RWPE1 (cell line): ENCODE measurements at places on chromosomes 11 and 22.

DNA sequence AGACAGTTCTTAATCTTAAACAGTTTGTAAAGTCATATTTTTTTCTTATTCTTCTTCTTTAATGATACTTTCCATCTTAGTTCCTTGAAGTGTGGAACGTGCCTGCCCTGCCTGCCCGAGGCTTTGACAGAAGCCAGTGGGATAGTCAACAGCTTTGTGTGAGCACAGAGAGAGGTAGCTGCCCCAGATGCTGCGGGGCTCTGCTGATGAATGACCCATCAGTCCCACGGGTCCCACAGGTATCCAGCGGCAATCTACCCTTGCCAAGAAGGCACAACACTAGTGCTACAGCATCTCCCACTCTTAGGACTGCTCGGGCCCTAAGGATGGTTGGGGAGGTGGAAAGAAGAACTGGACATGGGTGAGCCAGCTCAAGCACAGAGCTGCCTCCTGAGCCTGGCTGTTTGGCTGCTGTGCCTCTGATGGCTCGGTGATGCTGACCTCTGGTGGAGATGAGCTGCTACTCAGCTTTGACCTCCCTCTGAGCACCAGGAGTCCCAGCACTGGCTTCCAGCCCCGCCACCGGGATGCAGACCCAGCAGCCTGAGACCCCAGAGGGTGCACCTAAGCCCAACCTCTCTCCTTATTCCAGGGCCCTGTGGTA lies 11.8 kb upstream of the APLNR start:
- peak; percentile 59 for DNase-seq

- DNase-seq, result no peak
Observed at GRCh38 chr22:50238755-50239154, 6.1 kb downstream of the TUBGCP6 start.

DNA sequence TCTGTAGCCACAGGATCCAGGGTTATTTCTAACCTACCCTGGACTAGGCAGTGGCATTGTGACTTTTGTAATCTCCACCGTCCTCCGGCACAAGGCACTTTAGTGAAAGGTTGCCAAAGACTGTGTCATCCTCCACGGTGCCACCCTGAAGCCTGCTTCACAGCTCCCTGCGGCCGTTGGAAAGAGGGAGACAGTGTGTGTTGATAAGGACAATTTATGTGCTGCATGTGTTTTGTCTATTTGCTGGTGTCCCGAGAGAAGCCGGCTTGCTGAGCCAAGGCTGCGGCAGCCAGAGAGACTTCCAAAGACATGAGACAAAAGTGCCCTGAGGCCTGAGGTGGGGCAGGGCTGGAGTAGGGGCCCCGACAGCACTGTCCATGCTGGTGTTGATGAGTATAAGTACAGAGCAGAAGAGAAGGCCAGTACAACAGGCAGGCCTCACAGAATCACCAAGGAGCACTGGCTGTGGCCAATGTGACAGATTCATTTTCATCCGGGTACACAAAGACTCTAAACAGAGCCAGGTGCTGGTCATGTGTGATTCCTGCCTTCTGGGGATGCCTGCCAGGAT lies 40.9 kb downstream of the GALNT18 start:
- DNase-seq, result no peak

- peak; percentile 28 for DNase-seq
Observed at GRCh38 chr11:9825315-9825714, 161.4 kb downstream of the SWAP70 start.

DNA sequence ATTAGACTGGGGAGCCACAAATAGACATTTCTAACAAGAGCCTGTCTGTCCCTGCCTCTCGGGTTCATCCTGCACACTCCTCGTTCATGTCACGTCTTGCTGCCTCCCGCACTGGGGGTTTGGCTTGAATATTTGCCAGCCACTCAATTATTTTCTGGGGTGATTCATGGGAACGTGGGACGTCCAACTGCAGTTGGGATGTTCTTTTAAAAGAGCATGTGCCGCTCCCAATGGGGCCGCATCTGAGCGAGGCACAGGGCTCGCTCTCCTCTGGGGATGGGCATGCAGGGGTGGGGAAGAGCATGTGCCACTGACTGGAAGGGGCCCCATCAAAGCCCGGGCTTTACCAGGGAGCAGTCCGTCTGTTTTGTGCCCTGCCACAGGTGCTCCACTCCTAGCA lies 43.4 kb downstream of the PARVG start:
- DNase-seq, result peak; percentile 65

DNA sequence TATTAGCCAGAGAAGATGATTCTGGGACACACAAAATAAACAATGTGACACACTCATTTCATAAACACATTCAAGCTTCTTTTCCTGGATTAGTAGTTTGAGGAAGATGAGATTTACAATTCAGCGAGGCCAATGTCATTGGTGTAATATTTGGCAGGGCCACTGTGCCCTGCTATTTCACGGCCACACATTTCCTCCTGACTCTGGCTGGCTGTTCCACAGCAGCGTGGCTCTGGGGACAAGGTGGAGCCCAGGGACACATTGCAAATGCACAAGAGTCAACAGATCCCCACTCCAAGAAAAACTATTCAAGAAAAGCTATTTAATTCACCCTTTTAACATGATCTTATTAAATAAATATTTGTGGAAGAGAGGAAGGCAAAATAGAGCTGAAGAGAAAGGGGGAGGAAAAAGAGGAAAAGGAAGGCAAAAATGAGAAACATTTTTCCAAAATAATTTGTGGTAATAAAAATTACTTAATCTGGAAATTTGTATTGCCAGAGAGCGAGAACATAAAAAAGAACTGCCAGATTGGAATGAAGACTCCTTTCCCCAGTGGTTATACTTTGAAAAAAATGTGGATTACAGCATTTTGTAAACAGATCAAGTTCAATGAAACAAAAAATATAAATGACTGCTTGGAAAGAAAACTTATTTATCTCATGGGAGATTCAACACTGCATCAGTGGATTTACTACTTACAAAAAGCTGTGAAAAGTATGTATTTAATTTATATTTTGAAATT lies 27.1 kb downstream of the NXPE2 start:
- DNase-seq, result no peak

DNA sequence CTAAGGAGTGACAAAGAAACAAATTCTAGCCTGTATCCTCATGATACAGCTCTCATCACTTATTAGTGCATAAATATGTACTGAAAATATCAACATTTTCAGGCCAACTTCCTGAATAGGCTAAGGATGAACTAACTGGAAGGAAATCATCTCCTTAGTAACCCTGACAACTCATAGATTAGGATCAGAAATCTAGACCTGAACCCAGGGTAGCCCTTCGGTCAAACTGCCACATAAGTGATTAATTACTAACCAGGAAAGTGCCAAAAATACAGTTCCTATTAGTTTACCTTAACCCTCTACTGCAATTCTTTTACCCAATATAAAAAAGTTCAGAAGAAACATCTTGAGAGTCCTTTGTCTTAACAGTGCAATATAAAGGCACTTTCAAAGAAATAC lies 40.0 kb downstream of the AMBRA1 start:
- DNase-seq, result peak; percentile 59

- no peak for DNase-seq
Observed at GRCh38 chr11:76241243-76242000, 35.1 kb upstream of the WNT11 start.

GRCh38 chr11:130166457-130166784 lies 6.8 kb downstream of the ST14 start:
- peak; percentile 95 for DNase-seq

- DNase-seq, result no peak
Observed at GRCh38 chr11:115919341-115920091, 415.3 kb upstream of the CADM1 start.

- DNase-seq, result no peak
Observed at GRCh38 chr22:49849161-49850020, 4.3 kb upstream of the ZBED4 start.

- DNase-seq, result no peak
Observed at GRCh38 chr11:45860348-45860747, 13.1 kb downstream of the CRY2 start.

- no peak for DNase-seq
Observed at GRCh38 chr11:120338107-120338933, 2.1 kb downstream of the ARHGEF12 start.

DNA sequence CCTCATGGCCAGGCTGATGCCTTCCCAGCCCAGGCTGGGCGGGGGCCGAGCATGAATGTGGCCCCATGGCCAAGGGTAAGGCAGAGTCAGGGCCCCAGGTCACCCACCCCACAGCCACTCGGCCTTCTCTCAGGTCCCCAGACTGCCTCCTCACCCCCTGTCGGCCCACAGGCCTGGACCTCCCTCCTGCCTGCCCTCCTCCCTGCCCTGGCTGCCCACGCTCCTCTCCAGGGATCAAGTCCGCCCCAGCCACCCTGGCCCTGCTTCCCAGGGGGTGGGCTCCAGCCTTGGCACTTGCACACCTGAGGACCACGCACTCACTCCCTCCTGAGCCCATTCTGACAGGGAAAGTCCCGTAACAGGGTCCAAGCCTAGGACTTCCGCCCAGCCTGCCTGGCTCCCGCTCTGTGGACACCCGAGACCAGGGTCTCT lies 37.8 kb upstream of the TH start:
- no peak for DNase-seq

- no peak for DNase-seq
Observed at GRCh38 chr11:62832336-62833234, at the start of gene TEX54. Gene TEX54, minus strand, starts transcription at chr11:62832841.

GRCh38 chr11:128195057-128195751 lies 392.2 kb downstream of the ETS1 start:
- no peak for DNase-seq

- no peak for DNase-seq
Observed at GRCh38 chr22:24337894-24338645, 67.4 kb downstream of the SPECC1L start.
